ENCODE measurements at places on chromosomes 6 and 20. TPM values are rescaled to one million over a fixed set of nuclear protein-coding genes. Genes with fewer than 3 reads are reported as not detected.

RAET1L gene
- total RNA-seq, result not detected

FAM83C gene
- total RNA-seq, result not detected

REM1 gene
- not detected for total RNA-seq

CFB gene
- 28.8 TPM for total RNA-seq

GNAS gene
- 426 TPM for total RNA-seq

ID4 gene
- total RNA-seq, result 2.4 TPM

RALY gene
- total RNA-seq, result 29.4 TPM

BMP6 gene
- total RNA-seq, result 2.1 TPM

TMEM244 gene
- not detected for total RNA-seq

COL12A1 gene
- 534 TPM for total RNA-seq

CLDN20 gene
- total RNA-seq, result not detected

UNC93A gene
- total RNA-seq, result not detected

FABP7 gene
- not detected for total RNA-seq

SLC22A7 gene
- not detected for total RNA-seq
